AG04450 (cell line): ENCODE measurements at places on chromosomes 6 and 20. TPM values are rescaled to one million over a fixed set of nuclear protein-coding genes. Genes with fewer than 3 reads are reported as not detected.

- no peak for DNase-seq
Observed at GRCh38 chr20:717832-718231, 42.2 kb upstream of the SCRT2 start.

GRCh38 chr6:99147206-99147605 is 199.5 kb upstream of the FBXL4 start:
- DNase-seq = no peak

The MRAP2 gene
- polyA plus RNA-seq = not detected in 2 replicates

The GTSF1L gene
- polyA plus RNA-seq = not detected in 2 replicates
